ENCODE measurements at places on chromosomes 3 and 15.
A peak's percentile ranks its signal among the peaks of the same experiment; 100 is the strongest.

GRCh38 chr3:10366651-10367101 lies 45.8 kb upstream of the SEC13 start:
- DNase-seq, result no peak

GRCh38 chr3:60953351-60953750 lies 297.9 kb downstream of the FHIT start:
- no peak for DNase-seq

DNA sequence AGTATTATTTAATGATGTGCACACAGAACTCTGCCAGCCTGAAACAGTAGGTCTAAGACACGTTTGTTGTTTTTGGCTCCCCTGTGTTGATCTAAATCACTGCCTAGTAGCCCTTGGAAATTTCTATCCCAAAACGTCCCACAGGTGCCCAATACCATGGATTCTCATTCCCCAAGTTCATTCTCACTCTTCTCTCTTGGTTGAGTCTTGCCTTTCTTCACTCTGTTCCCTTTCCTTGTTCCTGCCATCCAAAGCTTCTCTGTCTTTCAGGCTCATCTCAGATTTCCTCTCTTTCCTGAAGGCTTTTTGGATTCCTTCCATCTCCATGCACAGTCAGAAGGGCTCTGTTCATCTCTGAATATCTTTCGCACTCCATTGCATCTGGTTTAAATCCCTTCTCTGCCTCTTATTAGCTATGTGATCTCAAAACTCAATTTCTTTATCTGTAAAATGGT lies 54.2 kb downstream of the PPARG start:
- no peak for DNase-seq

- DNase-seq, result peak; percentile 32
Measured at GRCh38 chr3:151268267-151269235, 9.8 kb downstream of the P2RY14 start.

GRCh38 chr3:144809380-144809779 lies 837.8 kb downstream of the DIPK2A start:
- DNase-seq, result no peak

GRCh38 chr3:28042095-28042635 lies 199.3 kb upstream of the CMC1 start:
- DNase-seq, result no peak

DNA sequence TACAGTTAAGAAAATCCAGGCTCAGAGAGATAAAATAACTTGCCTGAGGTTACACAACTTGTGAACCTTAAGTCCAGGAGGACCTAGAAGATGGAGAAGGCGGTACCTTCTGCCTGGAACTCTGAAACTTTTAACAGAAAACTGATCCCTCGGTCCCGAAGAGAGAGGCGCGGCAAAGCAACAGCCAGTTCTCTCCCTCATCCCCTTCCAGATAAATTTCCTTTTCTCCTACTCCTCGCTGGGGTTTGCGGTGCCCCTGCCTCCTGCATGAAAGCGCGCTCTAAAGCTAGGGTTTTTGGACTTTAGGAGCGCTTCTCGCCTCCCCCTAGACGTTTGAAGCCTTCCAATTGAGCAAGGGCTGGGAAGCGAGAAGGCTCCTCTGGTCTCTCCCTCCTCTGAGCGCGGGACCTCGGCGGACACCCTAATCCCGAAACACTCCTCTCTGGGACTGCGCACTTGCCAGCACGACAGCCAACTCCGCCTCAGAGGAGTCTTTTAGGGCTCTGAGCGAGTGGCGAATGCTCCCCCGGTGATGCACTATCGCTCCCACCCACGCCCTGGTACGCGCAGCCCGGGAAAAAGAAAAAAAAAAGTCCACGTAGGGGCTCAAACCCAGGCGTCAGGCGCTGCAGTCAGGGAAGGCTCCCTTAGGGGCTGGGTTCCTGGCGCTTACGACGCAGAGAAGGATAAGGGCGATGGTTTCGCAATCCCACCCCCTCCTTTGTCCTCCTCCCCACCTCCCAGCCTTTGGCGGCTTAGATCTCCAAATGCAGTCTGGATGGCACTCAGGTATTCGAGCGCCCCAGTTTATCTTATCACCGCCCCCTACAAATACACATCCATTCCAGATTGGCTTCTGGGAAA lies 7.9 kb upstream of the EOMES start:
- DNase-seq, result no peak

- no peak for DNase-seq
Measured at GRCh38 chr15:100183921-100184495, 157.8 kb downstream of the ADAMTS17 start.

DNA sequence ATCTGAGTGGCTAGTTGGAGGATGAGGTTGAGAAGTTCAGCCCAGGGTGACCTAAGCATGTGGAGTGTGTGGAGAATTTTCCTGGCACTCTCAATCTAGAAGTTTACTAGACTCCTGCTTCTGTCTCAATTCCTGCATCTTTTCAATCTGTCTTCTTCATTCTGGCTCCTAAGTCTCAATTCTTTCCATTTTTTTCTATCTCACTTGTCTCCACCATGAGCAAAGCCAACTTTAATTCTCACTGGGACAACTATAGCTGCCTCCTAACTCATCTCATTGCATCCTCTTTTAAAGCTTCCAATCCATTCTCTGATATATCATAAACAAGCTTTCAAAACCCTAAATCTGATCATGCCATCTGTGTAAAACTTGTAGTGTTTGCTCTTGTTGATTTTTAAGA lies 569.3 kb downstream of the NAALADL2 start:
- no peak for DNase-seq

- no peak for DNase-seq
Measured at GRCh38 chr3:172218350-172219323, 179.3 kb downstream of the FNDC3B start.

DNA sequence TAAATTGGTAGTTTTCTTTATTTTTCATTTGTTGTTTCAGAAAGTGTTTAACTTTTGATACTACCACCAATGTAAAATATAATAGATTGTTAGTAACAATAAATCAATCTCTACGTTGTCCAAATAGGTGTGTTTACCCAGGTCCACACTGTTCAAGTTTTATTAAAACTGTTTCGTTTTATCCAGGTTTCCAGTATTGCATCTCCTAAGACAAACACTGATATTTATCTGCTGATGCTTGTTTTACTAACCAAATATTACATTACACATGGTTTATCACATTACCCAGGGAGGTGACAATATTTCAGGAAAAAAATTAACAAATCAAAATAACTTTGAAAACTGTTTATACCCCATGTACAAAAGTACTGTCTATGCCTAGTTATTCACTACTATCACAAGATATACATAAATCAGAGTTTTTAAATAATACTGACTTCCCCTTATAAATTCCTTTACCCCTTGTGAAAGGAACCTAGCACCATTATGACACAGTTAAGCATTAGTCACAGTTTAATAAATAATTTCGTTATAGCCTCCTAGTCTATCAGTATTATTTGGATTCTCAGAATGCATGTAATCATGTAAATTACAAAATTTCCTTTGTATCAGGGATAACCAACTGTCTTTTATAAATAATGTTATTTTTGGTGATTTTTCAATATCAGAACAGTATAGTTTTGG lies 205.3 kb downstream of the ZBTB20 start:
- no peak for DNase-seq

GRCh38 chr3:124775877-124776276 lies 45.6 kb downstream of the UMPS start:
- no peak for DNase-seq

- DNase-seq, result no peak
Measured at GRCh38 chr15:75307778-75308390, 25.2 kb downstream of the GOLGA6D start.

- DNase-seq, result peak; percentile 86
Measured at GRCh38 chr3:4983739-4984510, 4.7 kb downstream of the BHLHE40 start.

- DNase-seq, result peak; percentile 51
Measured at GRCh38 chr3:121748680-121749275, 763 bp downstream of the GOLGB1 start.

- no peak for DNase-seq
Measured at GRCh38 chr3:45547764-45548680, 46.5 kb upstream of the LIMD1 start.

GRCh38 chr15:66815318-66815717 lies 113.3 kb downstream of the SMAD6 start:
- DNase-seq, result no peak

DNA sequence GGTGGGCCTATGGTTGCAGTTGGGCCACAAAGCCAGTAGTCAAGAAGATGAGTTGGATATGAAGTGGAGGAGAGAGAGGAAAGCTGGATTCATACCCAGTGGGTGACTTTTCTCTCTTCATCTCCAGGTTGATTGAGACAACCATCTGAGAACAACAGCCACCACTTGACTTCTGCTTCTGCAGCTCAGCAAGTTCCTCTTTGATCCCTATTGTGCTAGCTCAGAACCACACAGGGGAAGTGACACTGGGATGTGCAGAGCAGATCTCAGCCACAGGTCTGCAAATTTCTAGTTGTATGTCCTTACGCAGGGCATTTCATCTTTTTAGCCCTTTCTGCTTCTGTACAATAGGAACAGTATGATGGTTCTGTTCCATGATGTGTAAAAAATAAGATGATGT lies 459.2 kb upstream of the ARRDC4 start:
- peak; percentile 9 for DNase-seq

GRCh38 chr15:80208758-80209734 lies 43.0 kb downstream of the CTXND1 start:
- no peak for DNase-seq

GRCh38 chr3:4904811-4905695 lies 74.2 kb upstream of the BHLHE40 start:
- DNase-seq, result no peak

- DNase-seq, result no peak
Measured at GRCh38 chr3:123076496-123077418, 9.9 kb downstream of the PDIA5 start.

- no peak for DNase-seq
Measured at GRCh38 chr3:182389071-182389815, 404.1 kb upstream of the ATP11B start.

- DNase-seq, result no peak
Measured at GRCh38 chr3:32249184-32249782, 10.8 kb downstream of the CMTM8 start.

GRCh38 chr3:8776406-8776805 lies 7.0 kb upstream of the OXTR start:
- DNase-seq, result no peak

DNA sequence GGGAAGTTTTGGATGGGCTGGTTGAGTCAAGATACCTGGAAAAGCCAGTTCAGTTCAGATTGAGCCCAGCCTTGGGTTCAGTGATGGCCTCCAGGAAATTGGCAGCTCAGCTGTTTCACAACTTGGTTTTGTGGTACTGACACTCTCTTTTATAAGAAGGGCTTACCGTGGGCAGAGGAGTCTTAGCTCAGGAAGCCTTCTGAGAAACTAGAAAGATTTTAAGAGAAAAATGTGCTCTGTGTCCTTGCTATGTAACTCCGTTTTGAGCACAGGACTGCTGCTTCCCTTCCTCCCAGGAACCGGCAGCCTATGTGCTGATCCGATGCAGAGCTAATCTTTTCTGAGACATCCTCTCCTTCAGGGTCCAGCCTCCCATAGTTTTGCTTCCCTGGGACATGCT lies 46.6 kb upstream of the RASGRP1 start:
- DNase-seq, result peak; percentile 44

- DNase-seq, result no peak
Measured at GRCh38 chr15:35546511-35547381, 781 bp upstream of the DPH6 start.

DNA sequence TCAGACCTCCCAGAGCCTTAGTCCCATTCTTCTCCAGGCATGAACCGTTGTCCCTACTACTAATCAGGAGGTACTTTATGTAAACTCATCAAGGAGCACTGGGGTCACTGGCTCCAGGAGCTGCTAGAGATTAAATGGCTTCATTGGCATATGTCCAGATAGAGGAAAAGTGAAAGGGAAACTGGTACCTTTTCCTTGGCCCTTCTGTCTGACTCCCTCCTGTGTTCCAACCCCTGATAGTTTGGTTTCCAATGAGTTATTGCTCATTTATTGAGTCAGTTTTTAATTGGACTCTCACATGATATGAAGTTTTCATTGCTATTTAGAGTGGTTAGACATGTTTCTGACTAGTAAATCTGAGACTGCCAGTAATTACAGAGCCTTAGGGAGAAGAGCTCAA lies 130.5 kb upstream of the BFSP2 start:
- no peak for DNase-seq

DNA sequence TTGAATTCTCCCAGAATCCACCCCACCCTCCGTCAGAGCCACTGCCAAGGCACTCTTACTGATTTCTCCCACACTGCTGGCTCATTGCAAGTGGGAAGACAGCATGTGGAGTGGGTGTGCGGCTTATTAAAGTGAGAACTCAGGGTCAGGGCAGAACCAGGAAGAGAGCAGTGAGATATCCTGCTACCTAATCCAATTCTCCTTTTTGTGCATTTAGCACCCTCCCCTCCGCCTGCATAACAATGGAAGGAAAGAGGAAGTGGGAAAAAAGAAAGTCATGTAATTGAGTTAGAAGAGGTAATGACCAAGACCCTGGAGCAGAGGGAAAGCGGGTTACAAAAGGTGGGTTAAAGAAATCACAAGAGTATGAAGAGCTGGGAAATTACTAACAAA lies 27.8 kb upstream of the PIK3CB start:
- DNase-seq, result no peak

DNA sequence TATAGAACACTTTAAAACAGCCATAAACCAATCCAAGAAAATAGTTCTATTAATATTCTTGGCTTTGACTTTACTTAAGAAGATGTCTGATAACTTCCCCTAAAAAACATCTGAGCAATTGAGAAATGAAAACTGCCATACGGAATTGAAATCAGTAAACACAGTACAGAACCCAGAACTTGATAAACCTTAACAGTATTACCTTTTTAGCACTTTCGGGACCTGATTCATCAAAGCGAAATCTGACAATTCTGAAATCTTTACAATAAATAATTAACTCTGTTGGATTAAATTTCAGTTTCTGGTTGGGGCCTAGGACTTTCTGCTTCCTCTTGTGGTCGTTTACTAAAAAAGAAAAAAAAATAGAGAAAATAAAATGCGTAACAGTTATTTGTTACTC lies 17.3 kb downstream of the MTMR10 start:
- no peak for DNase-seq

DNA sequence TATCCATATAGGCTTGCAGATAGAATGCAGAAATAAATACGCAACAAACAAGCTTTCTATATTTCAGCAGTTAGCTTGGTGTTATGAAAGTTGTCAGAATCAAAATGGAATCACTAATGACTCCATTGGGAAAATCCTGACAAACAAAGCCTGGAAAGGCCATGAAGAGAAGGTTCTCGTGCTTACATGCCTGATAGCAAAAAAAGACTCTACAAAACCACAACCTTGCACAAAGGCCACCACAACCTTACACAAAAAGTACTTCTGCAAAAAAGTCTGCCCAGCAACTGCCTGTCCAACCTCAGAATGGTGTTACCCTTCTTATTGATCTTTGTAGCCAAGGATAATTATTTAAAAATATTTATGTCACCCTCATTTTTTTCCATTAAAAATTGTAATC lies 14.4 kb upstream of the PLSCR1 start:
- DNase-seq, result no peak

- DNase-seq, result no peak
Measured at GRCh38 chr3:170419557-170420087, 954 bp downstream of the CLDN11 start.

DNA sequence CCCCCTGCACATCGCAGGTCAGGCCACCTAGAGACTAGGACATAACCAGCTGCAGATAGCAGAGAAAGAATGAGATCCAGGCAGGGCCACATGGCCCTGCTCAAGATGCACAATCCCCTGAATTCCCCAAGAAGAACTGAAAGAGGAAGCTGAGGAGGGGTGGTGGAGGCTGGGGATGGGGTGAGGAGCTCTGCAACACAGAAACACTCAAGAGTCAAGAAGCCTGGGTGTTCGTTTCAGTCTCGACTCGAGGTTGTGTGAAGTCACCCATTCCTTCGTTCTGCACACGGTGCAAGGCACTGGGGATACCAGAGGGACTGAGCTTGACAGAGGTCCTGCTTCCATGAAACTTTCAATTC lies 62.0 kb downstream of the TLE3 start:
- DNase-seq, result no peak
